ENCODE measurements at places on chromosomes 12 and 14.

GRCh38 chr12:117760990-117761389 lies 207.8 kb downstream of the KSR2 start:
- no peak for DNase-seq

GRCh38 chr12:12397184-12397583 lies 40.3 kb downstream of the BORCS5 start:
- DNase-seq, result no peak

DNA sequence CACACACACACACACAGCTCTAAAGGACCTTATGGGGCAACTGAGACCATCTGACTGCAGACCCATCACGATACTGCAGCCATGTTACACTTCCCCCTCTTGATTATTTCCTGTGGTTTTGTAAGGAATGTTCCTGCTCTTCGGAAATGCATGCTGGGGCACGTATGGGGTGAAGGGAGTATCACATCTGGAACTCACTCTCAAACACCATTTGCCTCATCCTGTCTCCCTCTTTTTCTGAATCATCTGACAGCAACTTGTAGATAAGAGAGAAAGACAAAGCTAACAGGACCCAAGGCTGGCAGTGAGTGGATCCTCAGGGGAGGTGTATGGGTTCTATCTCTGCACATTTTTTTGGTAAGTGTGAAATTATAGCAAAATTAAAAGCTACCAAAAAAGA lies 50.3 kb downstream of the RIMBP2 start:
- DNase-seq, result no peak

GRCh38 chr12:120332523-120332922 lies 4.9 kb upstream of the PLA2G1B start:
- DNase-seq, result no peak

- no peak for DNase-seq
Observed at GRCh38 chr14:26463136-26463535, 134.7 kb downstream of the NOVA1 start.

DNA sequence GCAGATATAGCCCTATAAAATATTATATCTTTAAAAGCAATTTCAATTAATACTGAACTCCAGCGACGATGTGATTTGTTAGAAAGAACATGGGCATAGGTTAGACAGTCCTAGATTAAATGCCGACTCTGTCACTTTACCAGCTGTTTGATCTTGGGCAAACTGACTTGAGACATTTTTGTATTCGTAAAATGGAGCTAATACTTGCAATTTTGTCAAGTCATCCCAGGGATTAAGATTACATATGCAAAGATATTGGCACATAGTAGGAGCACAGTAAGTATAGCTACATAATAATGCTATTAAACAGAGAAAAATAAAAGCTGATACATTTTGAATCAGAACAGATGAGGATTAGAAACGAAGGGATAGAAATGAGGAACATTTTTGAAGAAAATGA lies 9.0 kb downstream of the INSM2 start:
- no peak for DNase-seq

GRCh38 chr12:785706-786105 lies 33.3 kb downstream of the WNK1 start:
- DNase-seq, result no peak

DNA sequence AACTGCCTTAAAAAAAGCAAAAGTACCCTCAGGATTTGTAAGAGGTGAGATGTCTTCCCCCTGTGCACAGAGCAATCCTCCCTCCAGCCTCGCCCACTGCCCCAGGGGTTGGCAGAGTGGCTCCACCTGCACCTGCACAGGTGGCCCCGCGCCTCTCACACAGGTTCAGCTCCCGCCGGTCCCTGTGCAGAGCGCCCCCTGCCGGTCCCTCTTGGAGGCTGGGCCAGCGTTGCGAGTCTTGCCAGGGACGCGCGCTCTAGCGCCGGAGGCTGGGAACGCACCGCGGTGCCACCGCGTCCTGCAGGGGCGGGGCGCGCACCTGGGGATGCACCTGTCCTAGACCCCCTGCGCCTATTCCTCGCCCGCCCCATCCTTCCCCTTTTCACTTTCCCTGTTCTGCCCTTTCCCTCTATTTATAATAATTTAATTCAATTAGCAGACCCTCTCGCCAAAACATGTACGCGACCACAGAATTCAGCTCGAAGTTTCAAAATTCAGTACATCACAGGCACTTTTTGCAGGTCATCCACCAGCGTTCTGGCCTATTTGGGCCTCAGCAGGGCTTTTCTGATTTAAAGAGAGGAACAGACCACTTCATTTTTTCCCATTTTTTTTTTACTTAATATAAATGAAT lies 618.6 kb downstream of the AACS start:
- DNase-seq, result no peak

DNA sequence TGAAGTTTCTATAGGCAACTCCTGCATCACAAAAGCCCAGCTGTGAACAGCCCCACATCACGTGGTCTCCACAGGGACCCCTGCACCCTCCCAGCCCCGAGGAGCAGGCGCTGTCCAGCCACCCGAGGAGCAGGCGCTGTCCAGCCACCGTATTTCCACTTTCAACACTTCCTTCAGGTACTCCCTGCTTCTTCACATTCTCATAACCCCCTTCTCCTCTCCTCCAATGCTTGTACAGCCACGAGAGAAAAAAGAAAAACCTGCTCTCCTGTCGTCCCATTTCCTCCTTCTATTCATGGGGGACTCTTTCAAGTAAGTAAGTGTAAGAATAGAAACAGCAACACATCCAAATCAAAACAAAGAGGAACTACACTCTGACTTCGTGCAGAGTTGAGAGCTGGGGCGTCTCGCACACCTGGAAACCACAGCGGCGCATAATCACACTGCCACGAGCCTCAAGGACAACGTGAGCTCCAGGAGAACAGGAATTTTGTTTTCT lies 11.9 kb downstream of the CDC42BPB start:
- no peak for DNase-seq

DNA sequence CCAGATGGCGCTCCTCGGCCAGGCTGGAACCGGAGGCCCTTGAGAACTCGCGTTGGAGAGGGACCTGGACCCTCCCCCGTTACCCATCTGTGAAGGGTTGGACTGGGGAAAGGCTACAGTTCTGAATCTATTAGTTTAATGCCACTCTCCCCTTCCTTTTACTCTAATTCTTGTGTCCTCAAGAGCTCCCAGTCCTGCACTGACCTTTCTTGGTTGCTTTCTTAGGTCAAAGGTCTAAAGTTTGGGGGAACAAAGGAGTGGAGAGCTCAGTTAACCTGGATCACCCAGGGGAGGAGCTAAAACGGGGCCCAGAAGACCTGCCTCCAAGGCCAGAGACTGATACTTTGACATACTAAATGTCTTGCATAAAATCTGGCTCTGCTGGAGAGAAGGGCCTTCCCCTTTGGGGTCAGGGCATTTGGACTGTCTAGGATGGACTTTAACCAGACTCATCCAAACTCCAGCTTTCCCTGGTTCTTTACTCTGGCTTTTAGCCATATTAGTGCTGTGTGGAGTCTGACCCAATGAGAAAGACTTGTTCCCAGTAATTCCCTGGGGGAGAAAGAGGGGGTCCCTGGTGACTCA lies 923 bp upstream of the MLF2 start:
- no peak for DNase-seq

DNA sequence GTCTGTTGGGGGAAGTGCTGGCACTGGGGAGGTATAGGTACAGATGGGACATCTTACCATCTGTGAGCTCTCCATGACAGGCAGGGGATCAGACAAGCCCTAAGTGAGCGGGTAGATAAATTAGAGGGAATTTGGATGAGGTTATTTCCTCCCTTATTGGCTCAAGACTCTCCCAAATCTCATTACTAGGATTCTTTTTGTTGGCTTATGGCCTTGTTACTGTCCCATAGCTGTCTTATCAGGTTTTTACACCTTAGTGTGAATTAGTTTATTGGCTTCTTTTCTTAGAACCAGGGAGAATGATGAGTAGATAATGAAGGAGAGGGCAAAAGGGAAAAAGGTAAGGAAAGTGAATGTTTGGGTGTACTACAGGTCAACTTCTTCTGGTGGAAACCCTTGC lies 191.1 kb upstream of the PRICKLE1 start:
- no peak for DNase-seq

DNA sequence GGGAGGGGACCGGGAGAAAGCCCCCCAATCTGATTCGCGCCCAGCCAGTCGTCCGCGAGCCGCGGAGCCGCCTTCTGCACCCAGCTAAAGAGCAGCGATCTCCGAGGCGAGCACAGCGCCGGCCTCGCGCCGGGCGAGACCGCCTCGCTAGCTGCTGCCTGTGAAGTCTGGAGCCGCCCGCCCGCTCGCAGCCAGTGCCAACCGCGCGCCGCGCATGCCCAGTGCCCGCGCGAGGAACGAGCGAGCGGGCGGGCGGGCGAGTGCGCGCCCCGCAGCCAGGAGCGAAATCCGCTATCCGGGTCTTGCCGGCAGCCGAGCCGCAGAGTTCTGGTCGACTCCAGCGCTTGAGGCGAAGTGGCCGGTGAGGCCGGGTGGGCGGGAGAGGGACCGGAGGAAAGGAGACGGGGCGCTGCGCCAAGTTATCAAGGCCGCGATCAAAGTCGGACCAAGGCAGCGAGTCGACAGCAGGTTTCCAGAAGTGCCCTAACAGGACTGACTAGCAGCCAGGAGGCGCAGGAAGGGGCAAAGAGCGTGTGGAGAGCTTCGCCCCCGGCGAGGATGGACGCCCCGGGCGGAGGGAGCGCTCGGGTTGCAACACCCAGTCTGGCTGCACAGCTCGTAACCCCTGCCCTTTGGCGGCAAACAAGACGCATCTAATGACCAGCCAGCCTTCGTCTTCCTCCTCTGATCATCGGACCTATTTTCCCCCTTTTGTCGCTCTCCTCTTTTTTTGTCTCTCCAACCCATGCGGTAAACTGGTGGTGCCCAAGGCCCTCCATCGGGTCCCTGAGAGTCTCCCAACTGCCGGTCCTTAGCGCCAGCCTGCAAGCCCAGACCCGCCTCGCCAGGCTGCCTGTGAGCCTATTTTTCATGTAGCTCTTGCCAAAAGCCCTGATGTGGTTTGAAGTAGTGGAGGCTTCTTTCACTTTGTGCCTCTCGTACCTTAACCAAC lies at the start of gene EPS8:
Gene EPS8, minus strand, starts transcription at position 169 of the 952 bp plus-strand sequence. CDS start 106,437 bp downstream, outside the sequence.
- DNase-seq, result peak; percentile 77

- no peak for DNase-seq
Observed at GRCh38 chr12:32505067-32505945, 105.9 kb downstream of the FGD4 start.

GRCh38 chr14:75132382-75133086 lies 5.7 kb upstream of the NEK9 start:
- no peak for DNase-seq

- DNase-seq, result no peak
Observed at GRCh38 chr12:111135293-111135832, 215.0 kb upstream of the MYL2 start.

GRCh38 chr14:30299915-30300314 lies 259.0 kb upstream of the G2E3 start:
- DNase-seq, result no peak

GRCh38 chr14:22188318-22188717 lies 400.7 kb downstream of the DAD1 start:
- no peak for DNase-seq

DNA sequence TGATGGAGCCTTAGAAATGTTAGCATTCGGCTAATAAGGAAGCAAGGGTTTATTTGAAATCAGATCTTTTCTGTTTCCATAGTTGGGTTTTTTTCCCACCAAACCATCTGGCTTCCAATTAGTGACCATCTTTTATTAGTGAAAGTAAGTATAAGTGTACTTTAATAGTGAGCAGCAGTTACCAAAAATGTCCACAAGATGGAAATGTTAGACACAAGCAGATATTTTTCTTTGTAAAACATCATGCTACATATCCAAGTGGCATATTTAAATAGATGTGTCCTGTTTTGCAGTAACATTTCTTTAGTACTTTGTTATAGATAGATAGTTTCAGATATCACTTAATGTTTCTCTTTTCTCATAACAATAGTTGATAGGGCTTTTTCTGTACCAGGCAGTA lies 28.8 kb downstream of the YEATS4 start:
- no peak for DNase-seq

GRCh38 chr12:22321638-22322037 lies 12.9 kb downstream of the ST8SIA1 start:
- DNase-seq, result no peak

GRCh38 chr12:77724367-77724957 lies 106.2 kb upstream of the NAV3 start:
- DNase-seq, result no peak

GRCh38 chr14:100534528-100535286 lies 52.5 kb downstream of the BEGAIN start:
- DNase-seq, result no peak

DNA sequence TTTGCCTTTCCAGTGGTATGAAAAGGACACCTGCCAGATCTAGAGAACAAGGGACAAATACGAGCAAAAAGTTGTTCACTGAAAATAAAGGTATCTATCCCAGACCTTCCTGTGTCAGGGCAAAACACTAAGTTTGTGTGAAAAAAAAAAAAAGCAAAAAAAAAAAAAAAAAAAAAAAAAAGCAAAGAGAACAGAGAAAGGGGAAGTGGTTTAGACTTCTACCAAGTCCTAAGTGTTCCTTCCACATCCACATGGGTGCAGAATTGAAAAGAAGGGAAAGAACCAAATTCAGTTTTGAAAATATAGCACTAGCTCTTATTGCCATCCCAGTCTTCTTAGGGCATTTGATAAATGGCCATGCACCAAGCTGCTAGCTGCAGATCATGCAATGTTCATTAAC lies 41.7 kb downstream of the ZCRB1 start:
- DNase-seq, result no peak

GRCh38 chr12:130574402-130574801 lies 141.7 kb downstream of the RIMBP2 start:
- DNase-seq, result no peak

- DNase-seq, result peak; percentile 37
Observed at GRCh38 chr12:48817873-48818830, at the start of gene CACNB3. CACNB3 (plus strand) TSS chr12:48818496; CDS start chr12:48818930, 434 bp downstream.

DNA sequence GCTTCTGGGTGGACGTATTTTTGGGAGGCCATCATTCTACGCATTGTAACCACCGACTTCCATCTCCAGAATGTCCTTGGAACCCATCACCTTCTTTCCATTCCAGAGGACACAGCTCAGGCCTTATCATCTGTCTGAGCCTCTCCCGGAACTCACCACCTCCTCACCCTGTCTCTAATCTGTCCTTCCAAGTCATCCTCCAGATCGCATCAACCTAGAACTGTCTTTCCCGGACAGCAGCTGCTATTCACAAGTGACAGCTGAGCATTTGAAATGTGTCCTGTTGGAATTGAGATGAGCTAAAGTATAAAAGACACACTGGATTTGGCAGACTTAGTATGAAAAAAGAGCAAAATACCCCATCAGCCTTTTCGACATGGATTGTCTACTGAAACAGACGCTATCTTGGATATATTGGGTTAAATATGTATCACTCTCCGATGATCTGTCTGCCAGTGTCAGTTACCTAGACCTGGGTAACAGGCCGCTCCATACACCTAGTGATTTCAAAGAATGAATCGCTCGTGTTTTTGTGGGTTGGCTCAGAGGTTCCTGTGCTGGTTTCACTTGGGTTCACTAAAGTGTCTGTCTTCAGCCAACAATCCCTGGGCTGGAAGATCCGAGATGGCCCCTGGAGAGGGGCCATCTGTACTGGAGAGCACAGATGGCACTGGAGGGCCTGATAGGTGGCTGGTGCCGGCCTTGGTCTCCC lies 104.4 kb upstream of the RFLNA start:
- DNase-seq, result no peak

DNA sequence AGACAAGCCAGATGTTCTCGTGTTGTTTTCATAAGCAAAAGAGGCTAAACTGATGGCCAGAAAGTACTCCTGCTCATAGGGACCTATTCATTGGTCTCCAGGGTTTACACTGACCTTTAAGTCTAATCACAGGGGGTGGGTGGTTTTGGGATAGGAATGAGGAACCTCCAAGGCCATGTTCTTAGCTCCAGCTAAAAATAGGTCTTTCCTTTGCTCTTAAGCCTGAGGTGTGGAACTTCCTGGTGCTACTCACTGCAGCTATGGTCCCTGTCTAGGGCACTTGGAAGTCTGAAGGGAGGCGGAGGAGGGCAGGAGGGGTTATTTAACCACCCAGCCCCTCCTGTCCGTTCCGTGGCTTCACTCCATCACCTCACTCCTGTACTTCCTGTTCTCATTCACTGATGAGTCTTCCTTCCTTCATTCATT lies 18.6 kb downstream of the GPRC5A start:
- DNase-seq, result no peak

Data from stimulated activated CD4-positive, alpha-beta T cell treated with anti-CD3 and anti-CD28 coated beads, Interleukin-1b, Interleukin-23, amount 100 ng/mL, for 1 hour (primary cell).